ENCODE measurements at places on chromosomes 4 and X.

GRCh38 chrX:74523870-74524735 lies 90.3 kb downstream of the RLIM start:
- no peak for DNase-seq

DNA sequence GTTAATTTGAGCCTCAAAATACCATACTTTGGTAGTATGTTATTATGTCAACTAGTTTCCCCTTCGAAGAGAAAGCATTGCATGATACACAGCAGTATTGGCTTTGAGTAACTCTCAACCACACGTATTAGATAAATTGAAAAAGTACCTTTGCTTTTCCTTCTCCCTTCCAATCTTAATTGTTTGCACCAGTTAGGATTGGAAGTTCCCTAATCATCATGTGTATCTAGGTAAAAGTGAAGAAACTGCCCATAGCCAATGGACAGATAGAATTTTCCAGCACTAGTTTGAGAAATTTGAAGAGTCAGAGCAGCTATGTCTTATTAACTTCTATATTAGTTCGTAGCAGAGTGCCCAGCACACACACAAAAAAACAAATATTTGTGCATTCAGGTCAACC lies 241.3 kb downstream of the COX7B2 start:
- no peak for DNase-seq

DNA sequence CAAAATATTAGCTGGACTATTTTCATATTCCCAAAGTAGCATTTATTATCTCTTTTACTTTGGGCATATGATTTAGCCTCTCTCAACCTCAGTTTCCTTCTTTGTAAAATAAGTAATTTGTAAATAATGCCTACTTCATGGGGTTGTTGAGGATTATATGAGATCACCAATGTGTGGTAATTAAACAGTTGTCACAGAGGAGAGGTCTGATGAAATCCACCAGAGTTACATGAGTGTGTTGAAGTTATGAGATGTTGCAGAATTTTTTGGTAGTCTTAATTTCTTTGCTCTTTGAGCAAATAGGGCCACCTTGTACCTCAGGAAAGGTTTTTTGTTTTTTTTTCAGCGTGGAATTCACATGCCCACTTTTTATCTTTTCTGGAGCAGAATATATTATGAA lies 1.4 kb downstream of the COX7B start:
- DNase-seq: no peak

- no peak for DNase-seq
Observed at GRCh38 chrX:76183289-76184049, 10.6 kb downstream of the PBDC1 start.

DNA sequence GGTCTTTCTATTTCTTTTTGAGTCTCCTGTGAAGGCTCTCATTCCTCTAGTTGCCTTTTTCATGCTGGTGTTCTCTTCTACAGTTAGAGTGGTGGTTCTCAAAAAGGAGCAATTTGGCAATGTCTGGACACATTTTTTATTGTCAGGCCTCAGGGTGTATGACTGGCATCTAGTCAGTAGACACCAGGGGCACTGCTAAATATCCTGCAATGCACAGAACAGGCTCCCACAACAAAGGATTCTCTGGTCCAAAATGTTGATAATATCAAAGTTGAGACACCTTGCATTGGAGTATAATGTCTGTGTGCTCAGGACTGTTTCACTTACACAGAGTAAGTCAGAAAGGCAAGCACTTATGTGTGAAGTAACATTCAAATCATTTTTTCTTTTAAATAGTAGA lies 1360.7 kb downstream of the ADGRL3 start:
- DNase-seq: no peak

DNA sequence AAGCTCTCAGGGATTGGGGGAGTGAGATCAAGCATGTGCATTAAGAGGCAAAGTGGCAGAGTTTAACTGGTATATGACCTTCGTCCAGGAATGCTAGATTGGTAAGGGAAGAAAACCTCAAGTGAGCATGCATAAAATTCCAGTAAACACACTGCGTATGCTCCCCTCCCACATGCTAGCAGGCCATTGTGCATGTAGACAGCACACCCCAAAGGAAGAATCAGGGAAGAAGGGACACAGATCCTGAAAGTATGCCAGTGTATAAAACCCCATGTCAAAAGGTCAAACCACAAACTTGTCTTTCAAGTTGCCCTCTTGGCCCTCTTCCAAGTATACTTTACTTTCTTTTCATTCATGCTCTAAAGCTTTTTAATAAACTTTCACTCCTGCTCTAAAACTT lies 405.2 kb upstream of the CNKSR2 start:
- no peak for DNase-seq

DNA sequence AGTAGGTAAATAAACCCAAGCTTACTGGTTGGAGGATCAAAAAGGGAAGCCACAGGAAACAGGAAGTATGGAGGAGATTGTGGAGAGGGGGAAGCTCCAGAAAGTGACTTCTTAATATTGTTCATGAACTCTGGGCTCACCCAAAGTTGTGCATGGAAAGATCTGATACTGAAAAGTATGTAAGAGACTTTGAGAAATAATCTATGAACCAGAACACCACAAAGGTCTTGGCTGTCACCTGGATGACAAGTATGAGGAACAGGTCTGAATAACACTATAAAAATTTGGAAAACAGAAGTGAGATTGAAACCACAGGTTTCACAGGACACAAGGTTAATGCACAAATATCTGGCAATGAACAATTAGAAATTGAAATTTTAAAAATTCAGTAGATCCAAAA lies 567.4 kb downstream of the INPP4B start:
- DNase-seq: no peak

GRCh38 chr4:92451782-92452181 lies 148.0 kb downstream of the GRID2 start:
- no peak for DNase-seq

DNA sequence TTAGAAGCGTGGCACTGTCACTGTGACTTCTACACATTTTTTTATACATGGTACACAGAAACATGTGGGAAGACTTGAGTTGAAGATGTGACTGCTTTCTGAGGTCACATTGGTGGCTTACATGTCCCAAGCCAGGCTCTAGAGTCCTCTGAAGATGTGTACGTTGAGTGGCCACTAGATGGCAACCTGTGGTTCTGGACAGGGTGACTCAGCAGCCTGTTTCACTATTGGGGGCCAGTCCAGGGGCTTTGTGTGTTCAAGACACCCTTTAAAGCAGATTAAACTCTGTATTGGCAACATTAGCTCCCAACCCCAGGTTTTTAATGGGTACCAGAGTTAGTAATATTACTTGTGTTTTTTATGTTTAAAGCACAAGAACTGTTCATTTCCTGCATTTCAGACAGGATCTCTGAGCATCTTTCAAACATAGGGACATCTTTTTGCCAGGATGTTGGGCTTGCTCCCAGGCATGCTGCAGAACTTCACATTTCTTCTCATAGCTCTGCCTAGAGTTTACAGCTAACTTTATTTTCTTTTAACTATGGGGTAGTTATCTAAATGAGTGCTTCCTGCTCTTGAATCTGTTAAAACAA lies 53.0 kb downstream of the DCUN1D4 start:
- DNase-seq: peak; percentile 27

DNA sequence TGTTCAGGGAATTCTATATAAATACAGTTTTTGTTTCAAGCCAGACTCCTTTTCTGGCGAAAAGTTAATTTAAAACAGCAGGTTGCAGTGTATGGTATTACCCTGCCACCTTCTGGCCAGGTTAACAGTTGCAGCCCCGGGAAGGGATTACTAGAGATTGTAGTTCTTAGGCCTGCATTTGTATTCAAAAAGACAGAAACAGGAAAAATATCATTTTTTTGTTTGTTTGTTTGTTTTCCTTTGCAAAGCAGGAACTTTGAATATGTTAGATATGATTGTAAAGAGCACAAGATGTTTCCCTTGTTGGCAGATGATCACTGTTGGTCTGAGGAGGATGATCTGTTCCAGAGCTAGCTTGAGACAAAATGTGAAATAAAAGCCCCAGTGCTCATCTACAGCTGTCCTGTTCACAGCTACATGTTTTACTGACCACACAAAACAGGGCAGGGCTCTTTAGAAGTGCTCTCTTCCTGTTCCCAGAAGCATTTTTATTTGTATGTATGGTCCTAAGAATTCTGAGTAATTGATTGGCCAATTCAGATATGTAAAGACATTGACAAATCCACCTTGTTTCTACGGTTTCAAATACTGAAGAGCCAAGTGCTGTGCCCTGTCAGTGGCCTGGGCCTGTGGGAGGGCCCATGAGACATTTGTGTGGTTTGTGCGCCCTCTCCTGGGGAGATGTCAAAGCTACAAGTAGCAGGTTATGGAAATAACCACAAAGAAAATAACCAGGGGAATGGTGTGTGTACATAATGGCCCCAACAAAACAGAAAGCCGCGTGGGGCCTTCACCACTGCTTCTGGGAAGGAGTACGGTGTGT lies 57.9 kb downstream of the CLDN22 start:
- DNase-seq: peak; percentile 27

DNA sequence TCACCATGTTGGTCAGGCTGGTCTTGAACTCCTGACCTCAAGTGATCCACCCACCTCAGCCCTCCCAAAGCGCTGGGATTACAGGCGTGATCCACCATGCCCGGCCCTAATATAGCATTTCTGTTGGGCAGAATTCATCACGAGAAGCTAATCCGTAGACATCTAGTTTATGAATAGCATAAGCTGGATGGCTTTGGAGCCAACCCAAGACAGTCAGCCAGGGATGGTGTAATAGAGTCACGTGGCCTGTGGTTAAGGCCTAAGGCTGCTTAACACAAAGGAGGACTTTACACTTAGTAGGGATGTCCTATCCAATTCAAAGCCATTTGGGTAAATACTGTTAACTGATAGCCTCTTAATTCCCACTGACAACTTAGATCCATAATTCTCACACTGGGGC lies 173.6 kb downstream of the RAP1GDS1 start:
- DNase-seq: no peak

DNA sequence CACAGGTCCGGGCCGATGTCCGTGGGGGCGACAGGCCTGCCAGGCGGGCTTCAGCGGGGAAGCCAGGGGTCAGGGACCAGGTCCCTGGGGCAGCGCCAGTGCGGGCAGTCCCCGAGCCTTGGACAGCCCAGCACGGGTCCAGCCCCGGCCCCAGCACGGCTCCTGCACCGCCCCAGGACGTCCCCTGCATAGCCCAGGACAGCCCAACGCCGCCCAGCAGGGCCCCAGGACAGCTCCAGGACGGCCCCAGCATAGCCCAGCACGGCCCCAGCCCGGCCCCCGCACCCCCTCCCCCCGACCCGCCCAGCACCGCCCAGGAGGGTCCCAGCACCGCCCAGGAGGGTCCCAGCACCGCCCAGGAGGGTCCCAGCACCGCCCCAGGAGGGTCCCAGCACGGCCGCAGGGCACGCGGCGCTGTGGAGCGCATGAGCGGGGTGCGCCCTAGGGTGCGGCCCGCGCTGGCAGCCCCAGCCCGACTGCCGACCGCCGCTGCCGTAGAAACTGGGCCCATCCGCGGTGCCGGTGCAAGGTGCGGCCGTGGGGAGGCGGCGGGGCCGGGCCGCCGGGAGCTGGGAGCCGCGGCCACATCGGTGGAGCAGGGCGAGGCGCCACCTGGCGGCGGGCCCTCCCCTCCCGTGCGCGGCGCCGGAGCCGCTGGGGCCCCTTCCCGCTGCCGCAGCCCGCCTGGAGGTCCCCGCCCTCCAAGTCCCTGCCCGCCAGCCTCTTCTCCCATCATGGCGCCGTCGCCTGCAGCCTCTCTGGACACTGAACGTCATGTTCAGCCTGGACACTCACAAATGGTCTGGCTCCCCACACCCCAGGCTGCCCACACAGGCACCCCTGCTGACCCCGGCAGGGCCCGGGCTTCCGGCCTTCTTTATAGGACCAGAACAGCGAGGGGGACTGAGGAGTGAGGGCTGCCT lies 106.8 kb upstream of the NKX1-1 start:
- no peak for DNase-seq

- no peak for DNase-seq
Observed at GRCh38 chrX:56802921-56803849, 74.1 kb downstream of the NBDY start.

- no peak for DNase-seq
Observed at GRCh38 chr4:24736066-24736465, 59.3 kb upstream of the SOD3 start.

DNA sequence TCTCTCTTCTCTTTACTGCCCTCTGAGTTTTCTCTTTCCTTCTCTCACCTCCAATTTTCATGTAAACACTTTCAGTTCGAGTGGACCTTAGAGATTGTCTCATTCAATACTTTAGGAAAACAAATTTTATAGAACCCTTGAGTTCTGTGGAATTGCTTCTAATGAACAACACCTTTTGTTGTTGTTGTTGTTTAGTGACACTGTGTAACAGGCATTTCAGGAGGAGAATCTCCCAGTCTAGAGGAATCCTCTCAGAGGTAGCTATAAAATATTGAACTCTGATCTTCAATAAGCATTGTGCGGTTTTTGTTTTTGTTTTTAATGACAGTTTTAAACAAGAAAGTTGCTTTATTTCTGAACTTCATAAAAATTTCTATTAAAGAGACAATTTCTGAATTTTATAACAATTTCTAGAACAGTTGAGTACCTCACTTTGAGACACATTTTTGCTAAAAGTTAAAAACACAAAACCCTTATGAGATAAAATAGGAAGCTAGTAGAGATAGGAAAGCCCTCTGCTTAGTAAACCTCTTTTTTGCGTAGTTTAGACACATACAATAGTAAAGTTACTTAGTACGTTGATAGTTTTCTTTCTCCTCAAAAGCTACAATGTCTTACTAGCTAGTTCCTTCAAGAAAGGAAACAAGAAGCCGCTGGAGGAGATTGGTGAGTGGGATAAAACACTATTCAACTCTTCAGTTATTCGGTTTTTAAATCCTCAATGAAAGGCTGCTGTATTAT lies 38.8 kb downstream of the CLCN3 start:
- no peak for DNase-seq

- DNase-seq: peak; percentile 61
Observed at GRCh38 chr4:37891260-37892159, 626 bp downstream of the TBC1D1 start.

DNA sequence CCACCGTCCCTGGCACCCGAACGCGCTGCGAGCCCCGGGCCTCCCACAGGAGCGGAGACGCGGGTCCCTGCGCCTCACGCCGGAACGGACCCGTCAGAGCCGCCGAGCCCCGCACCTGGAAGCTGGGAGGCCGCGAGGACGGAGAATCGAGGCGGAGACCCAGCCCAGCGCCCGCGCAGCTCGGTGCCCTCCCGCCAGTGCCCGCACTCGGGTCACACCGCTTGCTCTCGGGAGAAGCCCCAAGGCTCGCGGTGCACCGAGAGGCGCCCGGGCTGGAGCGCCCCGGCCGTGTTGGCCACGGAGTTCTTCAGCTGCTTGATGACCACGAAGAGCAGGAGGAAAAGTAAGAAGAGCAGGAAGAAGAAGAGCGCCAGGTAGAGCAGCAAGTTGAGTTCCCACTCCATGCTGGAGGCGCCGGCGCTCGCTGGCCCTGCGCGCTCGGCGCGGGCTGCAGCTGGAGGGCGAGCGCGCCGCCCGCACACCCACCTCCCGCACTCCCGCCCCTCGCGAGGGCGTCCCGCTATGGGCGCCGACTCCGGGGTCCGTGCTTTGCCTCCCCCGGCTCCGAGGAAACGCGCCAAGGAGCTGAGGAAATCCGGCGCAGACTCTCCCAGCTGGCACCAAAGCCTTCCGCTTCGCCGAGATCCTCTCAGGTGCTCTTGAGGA lies at the start of gene SMIM43:
TSS of gene SMIM43 (minus strand) at position 463 of the 666 bp plus-strand sequence. CDS start at position 404, 59 bp downstream.
- no peak for DNase-seq

- DNase-seq: no peak
Observed at GRCh38 chr4:145324161-145324560, 143.8 kb upstream of the OTUD4 start.
